Fibroblast of the conjunctiva (primary cell): ENCODE measurements at places on chromosomes 5 and 9.
A peak's percentile ranks its signal among the peaks of the same experiment; 100 is the strongest.

DNA sequence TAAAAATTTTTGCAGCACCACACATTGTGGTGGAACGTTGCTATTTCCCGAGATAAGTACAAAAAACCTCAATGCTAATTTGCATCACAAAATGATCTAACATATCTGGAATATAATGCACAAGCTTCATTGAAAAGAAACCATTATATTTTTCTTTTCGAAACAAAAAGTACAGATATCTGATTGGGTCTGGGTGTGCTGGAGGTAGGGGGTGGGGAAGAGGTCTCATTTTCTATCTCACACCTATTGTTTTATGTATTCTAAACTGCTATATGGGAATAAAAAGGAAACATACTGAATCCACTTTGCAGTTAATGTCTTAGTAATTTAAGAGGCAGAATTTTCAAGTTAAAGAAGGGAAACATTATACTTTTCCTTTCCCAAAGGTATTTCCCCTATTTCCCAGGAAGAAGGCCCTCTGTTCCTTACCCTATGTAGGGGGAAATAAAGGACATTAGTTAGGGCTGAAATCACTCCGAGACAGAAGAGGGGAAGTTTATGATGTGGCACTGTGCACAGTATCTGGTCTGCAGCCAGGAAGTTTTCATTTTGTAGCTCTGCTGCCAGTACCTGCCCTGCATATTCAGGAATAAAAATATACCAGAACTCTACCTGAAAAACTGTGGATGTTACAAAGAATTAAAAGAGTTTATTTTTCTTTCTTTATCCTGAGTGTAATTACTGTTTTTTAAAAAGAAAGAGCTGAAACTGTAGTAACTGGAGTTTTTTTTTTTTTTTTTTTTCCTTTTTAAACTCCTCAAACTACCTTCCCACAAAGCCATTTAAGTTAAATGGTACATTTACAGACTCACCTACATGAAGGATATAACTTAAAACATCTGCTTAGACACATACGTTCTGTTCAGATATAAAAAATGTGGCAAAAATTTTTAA lies 7.4 kb downstream of the MEF2C start:
- no peak for DNase-seq

DNA sequence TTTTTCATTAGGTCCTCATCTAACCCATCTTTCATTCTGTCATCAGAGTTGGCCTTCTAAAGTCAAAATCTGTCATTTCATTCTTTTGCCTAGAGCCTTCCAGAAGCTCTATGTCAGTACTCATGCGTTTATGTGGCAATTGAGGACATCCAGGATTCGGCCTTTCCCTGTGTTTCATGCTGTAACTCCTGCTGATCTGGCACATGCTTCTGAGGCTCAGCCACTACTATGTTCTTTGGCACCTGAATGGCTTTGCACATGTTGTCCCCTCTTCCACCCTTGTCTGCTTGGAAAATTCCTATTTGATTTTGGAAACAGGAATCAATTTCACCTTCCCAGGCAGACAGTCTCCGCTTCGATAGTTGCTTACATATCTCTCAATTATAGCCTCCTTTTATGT lies 84.9 kb downstream of the GDNF start:
- DNase-seq: no peak

GRCh38 chr5:149002053-149002452 lies 60.8 kb downstream of the SH3TC2 start:
- peak; percentile 82 for DNase-seq

- no peak for DNase-seq
Observed at GRCh38 chr5:118988866-118989180, 476 bp upstream of the DTWD2 start.

DNA sequence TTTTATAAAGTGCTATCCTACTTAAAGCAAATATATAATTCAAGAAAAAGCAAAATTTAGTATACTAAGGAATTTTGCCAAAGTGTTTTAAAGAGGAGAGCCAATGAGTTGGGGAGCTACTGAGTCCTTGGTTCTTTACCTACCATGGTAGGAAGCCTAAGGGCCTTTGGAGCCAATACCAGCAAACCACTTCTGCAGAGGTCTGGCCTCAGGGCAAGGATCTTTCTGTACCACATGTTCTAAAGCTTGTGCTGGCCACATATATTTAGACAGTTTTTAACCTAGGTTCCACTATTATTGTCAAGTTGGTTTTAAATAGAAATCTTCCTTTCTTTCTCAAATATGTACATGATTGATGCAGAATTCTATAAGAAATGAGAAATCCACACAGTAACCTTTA lies 172.3 kb upstream of the NREP start:
- DNase-seq: no peak

- no peak for DNase-seq
Observed at GRCh38 chr5:133652951-133653759, 40.8 kb upstream of the FSTL4 start.

DNA sequence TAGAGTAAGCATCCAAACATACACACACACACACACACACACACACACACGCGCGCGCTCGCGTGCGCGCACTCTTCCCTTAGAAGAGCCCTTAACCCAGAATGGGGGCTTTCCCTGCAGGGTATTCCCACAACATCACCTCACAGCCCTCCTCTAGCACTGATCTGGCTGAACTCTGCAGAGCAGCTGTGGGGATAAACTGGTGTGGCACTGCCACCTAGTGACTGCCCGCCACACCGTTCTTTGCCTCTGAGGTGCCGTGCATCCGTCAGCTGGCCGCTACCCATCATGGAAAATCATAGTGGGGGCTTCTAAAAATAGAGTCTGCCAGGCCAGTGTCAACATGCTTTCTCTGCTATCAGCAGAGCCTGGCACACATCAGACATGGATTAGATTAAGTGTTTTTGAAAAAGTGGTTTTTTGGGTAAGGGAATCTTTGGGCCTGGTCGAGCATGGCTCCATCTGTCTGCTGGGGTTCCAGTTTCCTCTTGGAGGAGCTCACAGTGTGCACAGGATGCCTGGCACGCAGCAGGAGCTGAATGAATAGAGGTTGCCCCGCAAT lies 88.1 kb downstream of the KCNN2 start:
- DNase-seq: peak; percentile 27

GRCh38 chr5:163460562-163461171 lies at the start of gene HMMR:
Gene HMMR (plus strand): TSS chr5:163460632. CDS start chr5:163460693, 61 bp downstream.
- no peak for DNase-seq

GRCh38 chr5:55680353-55680752 lies 31.8 kb downstream of the SLC38A9 start:
- DNase-seq: no peak

DNA sequence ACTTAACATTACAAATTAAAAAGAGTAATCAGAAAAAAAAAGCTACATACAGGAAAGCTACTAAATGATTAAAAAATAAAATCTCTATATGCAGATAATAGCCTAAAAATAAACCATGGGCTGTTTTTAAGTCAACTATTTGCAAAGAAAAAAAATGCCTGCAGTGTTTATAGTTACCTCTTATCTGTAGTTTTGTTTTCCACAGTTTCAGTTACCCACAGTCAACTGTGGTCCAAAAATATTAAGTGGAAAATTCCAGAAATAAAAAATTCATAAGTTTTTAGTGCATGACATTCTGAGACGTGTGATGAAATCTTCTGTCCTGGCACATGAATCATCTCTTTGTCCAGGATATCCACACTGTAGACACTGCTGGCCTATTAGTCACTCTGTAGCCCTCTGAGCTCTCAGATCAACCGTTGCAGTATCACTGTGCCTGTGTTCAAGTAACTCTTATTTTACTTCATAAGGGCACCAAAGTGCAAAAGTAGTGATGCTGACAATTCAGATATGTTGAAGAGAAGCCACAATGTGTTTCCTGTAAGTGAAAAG lies 59.2 kb downstream of the PRELID2 start:
- DNase-seq: peak; percentile 86

- no peak for DNase-seq
Observed at GRCh38 chr5:42807722-42808447, 3.8 kb downstream of the SELENOP start.

- no peak for DNase-seq
Observed at GRCh38 chr5:83720836-83721537, at the start of gene HAPLN1. Gene HAPLN1 (minus strand): TSS chr5:83720855. CDS start chr5:83673523, 47,332 bp downstream.

DNA sequence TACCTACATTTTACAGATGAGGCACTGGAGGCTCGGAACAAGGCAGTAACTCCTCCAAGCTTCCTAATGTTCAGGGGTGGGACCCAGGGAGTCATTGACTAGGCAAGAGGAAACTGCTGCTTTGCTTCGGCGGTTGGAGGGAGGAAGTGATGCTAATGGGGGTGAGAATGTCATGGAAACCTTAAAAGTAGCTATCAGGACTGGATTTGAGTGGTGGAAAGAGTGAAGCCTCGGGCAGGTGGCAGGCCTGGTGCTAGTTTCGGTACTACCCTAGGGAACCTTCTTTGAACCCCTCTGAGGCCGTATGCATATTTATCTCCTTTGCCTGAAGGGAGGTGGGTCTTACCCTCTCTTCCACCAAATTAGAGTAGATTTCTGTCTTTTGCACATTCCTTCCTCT lies 1.6 kb downstream of the BSPRY start:
- DNase-seq: no peak

DNA sequence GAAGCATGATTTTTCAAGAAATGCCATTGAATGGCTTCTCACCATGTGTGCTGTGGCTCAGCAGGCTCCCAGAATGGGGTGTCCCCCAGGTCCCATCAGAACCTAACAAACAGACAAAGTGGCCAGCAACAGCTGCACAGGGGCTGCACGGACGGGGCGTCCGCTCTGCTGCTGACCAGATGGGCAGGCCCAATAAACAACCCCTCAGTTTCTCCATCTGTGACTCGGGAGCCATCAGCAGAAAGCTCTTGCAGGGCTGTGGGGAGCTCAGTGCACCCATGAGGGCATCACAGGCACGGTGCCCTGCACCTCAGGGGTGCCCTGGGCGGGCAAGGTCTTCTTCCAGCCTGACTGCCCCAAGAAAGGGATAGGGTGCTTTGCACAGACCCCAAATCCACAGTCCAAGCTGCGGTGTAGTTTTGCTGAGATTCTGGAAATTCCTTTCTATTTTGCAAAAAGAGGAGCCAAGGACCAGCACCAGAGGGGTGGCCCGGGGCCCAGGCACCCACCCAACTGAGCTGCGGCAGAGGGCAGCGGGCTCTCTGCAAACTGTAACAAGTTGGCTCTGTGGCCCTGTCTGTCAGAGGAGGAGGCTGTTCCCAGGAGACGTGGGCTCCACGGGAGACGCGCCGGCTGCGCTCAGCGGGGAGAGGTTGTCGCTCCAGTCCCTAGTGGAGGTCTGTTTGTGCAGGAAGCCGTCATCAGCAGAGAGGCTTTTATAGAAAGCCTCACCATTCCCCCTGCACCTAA lies 138.7 kb upstream of the PPP1R26 start:
- no peak for DNase-seq

DNA sequence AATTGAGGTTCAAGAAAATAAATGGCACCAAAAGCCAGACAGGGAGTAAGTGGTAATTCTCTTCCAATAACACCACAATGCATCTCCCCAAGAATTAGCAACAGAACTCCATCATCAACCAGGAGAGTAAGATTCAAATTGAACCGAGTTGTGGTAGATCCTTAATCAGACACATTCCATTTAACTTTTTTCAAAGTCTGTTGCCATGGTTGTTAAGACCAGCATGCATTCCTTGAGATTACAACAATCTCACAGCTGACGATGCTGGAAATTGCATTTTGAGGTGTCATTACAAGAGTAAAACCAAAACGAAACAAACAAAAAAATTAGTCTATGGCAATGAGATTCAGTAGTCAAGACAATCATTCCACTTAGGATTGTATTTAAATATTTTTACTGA lies 78.9 kb upstream of the ZNF462 start:
- no peak for DNase-seq

DNA sequence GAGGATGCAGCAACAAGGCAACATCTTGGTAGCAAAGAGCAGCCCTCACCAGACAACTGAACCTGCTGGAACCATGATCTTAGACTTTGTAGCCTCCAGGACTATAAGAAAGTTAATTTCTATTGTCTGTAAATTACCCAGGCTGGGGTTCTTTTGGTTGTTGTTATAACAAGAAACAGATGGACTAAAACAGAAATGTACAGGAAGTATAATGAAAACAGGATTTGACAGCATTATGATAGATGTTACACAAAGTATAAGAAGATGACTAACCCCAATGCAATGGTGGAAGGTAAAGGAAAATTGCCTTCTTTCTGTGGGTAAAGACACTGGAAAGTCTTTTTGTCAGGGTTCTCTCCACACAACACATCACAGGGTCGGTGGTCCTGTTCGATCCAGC lies 204.2 kb downstream of the SGCD start:
- no peak for DNase-seq

DNA sequence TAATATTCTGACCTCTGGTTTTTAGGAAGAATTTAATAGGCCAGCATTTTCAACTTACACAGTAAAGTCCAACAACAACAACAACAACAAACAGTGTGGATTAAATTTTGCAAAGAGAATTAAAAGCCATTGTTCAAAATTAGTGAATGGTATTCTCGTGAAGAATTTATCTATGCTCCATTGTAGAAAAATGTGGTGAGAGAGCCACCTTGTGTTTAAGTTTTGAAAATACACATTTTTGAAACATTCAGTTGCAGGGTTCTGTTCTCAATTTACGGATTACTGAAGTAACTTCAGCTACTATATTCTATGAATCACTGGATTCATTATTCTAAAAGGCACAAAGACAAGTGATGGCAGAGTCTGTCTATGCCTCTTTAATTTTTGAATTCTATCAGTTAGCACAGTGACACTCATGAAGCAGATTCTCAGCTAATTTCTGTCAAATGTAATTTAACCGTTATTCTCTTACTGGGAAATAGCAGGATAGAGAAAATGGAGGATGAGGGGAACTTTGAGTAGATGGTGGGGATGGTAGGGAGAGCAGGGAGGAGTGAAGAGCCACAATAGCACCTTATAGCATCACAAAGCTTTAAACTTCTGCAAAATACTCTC lies 11.0 kb downstream of the CCDC152 start:
- DNase-seq: peak; percentile 33

DNA sequence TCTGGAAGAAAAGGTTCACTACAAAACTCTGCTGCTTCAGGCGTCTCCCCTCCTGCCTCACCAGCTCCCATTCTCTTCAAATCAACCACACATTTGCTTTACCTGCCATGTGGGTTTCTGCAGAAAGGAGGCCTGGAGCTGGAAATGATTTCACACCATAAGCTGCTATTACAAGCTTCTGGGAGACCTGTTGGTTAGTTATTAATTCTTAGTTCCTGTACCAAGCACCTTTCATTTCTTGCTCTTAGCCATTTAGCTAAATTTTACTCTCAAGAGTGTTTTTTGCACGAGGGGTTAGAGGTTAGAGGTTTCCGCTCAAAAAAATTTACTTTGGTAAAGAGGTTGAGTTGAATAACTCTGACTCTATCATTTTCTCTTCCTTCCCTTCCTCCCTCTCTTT lies 70.3 kb downstream of the MAP1B start:
- DNase-seq: no peak

- DNase-seq: no peak
Observed at GRCh38 chr9:89935801-89936200, 331.0 kb downstream of the GADD45G start.
